ENCODE measurements at places on chromosomes 1 and 21. TPM values are rescaled to one million over a fixed set of nuclear protein-coding genes. Genes with fewer than 3 reads are reported as not detected.

The FAM72B gene
- total RNA-seq: 6.6 TPM

The TTC22 gene
- total RNA-seq: not detected

The MYCL gene
- 1.1 TPM for total RNA-seq

The B3GALT6 gene
- total RNA-seq: 17.6 TPM

The S100A2 gene
- total RNA-seq: 37.7 TPM

The ADAM30 gene
- total RNA-seq: not detected

The SPRR2G gene
- total RNA-seq: not detected

The DNM3 gene
- total RNA-seq: 0.40 TPM

The HSPA6 gene
- 1.4 TPM for total RNA-seq

The CCDC185 gene
- not detected for total RNA-seq

The TNNT2 gene
- 0.24 TPM for total RNA-seq

The HSD3B2 gene
- total RNA-seq: not detected

The PIGR gene
- total RNA-seq: 0.05 TPM

The PLA2G2D gene
- total RNA-seq: not detected

The RPTN gene
- total RNA-seq: not detected

The CFAP74 gene
- total RNA-seq: not detected

The SPATA45 gene
- total RNA-seq: not detected

The RORC gene
- not detected for total RNA-seq

The INSRR gene
- not detected for total RNA-seq

The TOR3A gene
- total RNA-seq: 39.2 TPM

The HUNK gene
- total RNA-seq: 1.2 TPM

The ASPM gene
- 20.7 TPM for total RNA-seq

The RBP7 gene
- total RNA-seq: 5.6 TPM

The KLF17 gene
- total RNA-seq: 0.43 TPM

The ACKR1 gene
- 0.05 TPM for total RNA-seq

The CLCA1 gene
- total RNA-seq: not detected

The FAM78B gene
- 0.24 TPM for total RNA-seq

The SPRR1A gene
- total RNA-seq: not detected

The SERPINC1 gene
- not detected for total RNA-seq

The CDK18 gene
- total RNA-seq: 1.0 TPM

The UTS2 gene
- total RNA-seq: not detected

The GBP6 gene
- total RNA-seq: not detected

The SMG5 gene
- 43.0 TPM for total RNA-seq

The OR2T29 gene
- not detected for total RNA-seq

The KRTAP11-1 gene
- not detected for total RNA-seq

The KLHDC9 gene
- 1.6 TPM for total RNA-seq

Data from A549 treated with Hydrocortisone at 1 μM for 4 hours (cell line).